ENCODE measurements at places on chromosomes 4 and X.

GRCh38 chr4:136768213-136768924 is 763.9 kb downstream of the PCDH18 start:
- DNase-seq = no peak

DNA sequence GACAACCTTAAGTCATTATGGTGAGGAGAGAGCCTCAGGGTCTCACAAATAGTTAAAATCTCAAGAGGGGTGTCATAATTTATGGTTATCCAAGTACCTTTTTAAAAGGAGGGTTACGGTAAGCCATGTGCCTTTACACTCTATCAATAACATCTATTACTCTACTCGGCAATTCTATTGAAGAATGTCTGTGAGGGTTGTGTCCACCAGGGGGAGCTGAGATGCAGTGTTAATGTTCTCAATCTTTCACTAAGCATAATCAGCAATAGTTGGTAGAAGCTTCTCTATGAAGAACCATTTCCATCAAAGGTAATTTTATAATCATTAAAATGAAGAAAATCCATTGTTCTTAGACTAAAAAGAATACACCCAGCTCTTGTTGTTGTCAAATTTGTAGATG is 457.4 kb downstream of the CENPC start:
- no peak for DNase-seq

GRCh38 chr4:158125310-158125709 is 47.5 kb downstream of the GASK1B start:
- DNase-seq = no peak

GRCh38 chrX:103688946-103689345 is 2.4 kb upstream of the MORF4L2 start:
- DNase-seq = peak; percentile 8

GRCh38 chr4:170849969-170850368 is 760.2 kb upstream of the AADAT start:
- DNase-seq = no peak

DNA sequence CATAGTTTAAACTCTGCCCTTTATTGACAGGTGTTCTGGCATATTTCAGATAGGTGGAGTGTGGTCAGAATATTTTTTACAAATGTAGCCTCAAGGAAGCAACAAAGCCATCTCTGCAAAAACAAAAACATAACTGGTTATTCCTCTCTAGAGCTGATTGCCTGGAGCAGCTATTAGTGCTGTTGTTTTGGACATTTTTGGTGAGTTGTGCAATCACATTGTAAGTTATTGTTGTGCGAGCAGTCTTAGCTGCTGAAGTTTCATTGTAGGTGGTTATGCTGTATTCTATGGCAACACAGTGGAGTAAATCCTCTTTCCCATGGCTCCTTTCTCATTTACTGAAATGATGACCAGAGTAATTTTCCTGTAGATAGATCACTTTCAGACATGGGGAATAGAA is 1413.0 kb downstream of the PCDH7 start:
- no peak for DNase-seq

GRCh38 chrX:114581528-114582263 is 2.2 kb upstream of the HTR2C start:
- DNase-seq = no peak

DNA sequence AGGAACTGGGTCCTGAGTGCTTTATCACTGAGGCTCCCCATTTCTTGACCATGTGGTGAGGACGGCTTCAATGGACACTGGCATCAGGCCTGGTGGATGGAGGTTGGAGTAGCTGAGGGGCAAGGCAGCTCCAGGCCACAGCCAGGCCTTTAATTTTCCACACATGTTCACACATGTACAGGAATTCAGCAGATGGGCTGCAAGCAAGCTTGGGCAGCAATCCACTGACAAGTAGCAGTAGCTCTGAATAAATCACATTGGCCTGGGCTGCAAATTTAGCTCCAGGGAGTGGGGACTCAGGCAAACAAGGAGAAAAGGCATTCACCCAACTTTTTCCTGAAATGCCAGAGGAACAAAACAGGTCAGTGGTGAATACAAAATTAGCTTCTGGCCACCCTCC is 107.8 kb upstream of the SCML1 start:
- no peak for DNase-seq

DNA sequence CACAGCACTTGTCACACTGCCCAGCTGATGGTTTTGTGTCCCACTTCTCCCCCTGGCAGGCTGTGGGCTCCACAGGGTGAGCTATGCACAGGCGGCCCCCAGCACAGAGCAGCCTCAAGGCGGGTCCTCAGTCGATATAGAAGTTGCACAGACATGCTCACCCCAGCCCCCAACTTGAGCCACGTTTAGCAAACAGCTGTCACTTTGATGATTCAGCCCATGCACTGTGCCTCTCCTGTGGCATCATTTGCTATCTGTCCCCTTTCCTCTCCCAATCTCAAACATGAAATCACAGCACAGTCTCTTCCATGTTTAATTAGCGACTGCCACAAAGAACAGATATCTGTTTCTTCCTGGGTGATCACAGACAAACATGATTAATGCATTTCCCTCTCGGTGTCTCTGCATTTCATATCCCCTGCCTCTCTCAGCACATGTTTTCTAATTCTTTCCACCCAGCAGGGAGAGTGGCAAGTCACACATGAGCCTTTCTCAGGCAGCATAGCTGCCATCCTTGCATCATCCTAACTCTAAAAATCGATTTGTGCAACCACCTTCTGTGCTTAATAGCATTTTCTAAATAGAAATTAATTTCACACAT is 204.9 kb downstream of the EVC2 start:
- DNase-seq = no peak

DNA sequence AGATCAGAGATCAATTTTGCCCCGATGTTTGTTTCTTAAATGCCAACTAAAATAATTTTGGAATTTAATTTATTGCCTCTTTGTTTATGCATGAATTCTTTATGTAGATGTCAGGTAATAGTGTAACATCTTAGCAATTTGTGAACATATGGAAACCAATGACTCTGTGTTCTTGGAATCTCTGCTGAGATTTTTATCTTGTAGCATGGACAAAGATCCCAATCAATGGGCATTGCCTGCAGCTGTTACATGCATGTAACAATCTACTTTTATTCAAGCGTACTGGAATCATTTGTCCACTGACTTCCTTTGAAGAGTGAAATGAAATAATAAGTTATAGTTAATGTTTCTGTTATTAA is 61.6 kb upstream of the ARSJ start:
- peak; percentile 45 for DNase-seq

- no peak for DNase-seq
Observed at GRCh38 chr4:38509551-38509950, 154.4 kb upstream of the KLF3 start.

DNA sequence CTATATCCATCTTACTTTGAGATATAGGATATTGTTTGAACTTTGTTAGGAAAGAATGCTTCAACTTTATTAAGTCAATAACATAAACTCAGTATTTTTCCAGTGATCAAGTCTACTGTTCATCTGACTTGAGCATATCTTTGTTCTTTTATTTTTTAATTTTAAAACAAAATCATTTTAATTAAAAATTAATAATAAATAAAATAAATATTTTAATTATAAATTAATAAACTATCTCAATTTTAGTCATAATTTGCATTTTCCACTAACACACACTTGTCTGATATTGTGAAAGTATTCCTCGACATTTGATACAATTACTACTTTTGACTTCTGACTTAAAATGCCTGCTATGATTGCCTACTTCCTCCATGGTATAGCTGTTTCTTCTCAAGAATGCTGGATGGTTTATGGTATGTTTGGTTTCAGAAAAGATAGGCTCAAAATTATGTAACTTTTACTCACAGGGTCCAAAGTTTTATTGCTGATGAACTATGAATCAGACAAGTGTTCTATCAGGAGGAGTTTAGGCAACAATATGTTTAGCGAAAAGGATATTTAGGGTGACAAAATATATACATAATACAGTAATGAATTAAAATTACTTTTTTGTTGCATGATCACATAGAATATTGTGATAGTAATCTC is 1132.3 kb upstream of the PCDH10 start:
- DNase-seq = no peak

Data from astrocyte (in vitro differentiated cells and primary cell).